ENCODE measurements at places on chromosomes 4 and X.

GRCh38 chr4:182862141-182862875 is 54.9 kb downstream of the DCTD start:
- DNase-seq: no peak

DNA sequence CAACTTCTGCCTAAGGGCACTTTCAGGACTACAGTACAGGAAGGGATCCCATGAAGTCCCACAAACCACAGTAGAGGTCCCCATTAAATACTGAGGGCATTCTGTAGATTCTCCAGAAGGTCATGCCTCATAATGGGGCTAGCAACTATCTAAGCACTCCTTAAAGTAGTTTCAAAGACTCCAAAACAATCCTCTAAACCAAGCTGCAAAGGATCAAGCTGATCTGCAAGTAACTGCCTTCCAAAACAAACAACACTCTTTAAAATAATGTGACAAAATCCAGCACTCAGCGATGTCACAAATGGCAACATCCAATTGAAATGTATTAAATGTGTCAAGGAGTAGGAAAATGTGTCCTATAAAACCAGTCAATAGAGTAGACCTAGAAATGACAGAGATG is 118.7 kb downstream of the FRYL start:
- no peak for DNase-seq

GRCh38 chr4:128287141-128287870 is at the start of gene PGRMC2:
Gene PGRMC2, minus strand, starts transcription at chr4:128287813. Its CDS starts 23 bp downstream, at chr4:128287790.
- no peak for DNase-seq

- no peak for DNase-seq
These were observed 25.1 kb downstream of the SETD7 start for GRCh38 chr4:139530833-139531427.

- no peak for DNase-seq
These were observed 132.6 kb upstream of the ANK2 start for GRCh38 chr4:112916868-112917267.

- DNase-seq: no peak
These were observed 48.5 kb downstream of the NELFA start for GRCh38 chr4:1960170-1960825.

- DNase-seq: no peak
These were observed 348.6 kb downstream of the AR start for GRCh38 chrX:67892401-67892800.

DNA sequence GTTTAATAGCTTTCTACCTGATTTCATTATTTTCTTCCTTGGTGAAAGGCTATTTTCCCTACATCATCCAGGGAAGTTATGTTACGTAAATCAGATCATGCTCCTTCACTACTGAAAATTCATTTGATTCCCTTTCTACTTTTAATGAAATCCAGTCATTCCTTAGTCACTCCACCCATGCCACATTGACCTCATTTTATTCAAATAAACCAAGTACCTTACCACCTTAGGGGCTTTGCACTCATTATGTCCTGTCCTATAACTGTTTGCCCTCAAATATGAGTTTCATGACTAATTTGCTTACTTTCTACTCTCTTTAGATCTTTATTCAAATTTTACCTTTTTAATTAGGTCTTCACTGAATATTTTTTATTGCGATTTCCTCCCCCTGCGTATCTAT is 374.0 kb downstream of the GRID2 start:
- no peak for DNase-seq

GRCh38 chr4:77854431-77855111 is 8.1 kb upstream of the MRPL1 start:
- DNase-seq: no peak

GRCh38 chrX:103811858-103812257 is 20.2 kb downstream of the RAB9B start:
- no peak for DNase-seq

DNA sequence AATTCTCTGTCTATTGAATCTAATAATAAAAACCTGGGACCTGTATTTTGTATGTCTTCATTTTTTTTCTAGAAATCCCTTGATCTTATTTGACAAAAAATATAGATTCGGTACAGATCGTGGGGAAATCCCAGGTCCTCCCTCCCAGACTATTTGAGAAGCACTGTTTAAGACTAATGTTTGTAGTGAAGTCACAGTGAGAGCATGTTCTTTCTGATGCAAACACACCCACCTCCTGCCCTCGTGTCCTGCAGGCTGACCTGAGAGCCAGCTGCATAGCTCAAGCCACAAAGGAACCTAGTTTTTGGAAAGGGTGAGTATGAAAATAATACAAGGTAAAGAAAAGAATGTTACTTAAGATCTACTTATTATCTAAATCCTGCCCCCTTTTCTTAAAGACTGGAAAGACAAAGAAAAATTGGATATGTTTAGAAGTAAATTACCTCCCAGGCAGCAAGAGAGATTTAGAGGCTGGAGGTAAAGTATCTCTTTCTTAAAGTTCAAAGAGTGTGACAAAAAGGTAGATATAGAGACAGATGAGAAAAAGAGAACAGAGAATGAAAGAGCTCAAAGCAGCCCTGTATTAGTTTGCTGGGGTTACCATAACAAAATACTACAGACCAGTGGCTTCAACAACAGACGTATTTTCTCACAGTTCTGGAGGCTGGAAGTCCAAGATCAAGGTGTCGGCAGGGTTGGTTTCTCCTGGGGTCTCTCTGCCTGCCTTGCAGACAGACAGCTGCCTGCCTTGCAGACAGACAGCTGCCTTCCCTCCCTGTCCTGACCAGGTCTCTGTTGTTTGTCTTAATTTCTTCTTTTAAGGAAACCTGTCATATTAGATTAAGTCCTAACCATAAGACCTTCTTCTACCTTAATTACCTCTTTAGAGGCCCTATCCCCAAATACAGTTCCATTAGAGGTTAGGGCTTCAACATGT is 20.4 kb upstream of the DCTD start:
- no peak for DNase-seq

- no peak for DNase-seq
These were observed 90.2 kb upstream of the UNC5C start for GRCh38 chr4:95638920-95639501.

DNA sequence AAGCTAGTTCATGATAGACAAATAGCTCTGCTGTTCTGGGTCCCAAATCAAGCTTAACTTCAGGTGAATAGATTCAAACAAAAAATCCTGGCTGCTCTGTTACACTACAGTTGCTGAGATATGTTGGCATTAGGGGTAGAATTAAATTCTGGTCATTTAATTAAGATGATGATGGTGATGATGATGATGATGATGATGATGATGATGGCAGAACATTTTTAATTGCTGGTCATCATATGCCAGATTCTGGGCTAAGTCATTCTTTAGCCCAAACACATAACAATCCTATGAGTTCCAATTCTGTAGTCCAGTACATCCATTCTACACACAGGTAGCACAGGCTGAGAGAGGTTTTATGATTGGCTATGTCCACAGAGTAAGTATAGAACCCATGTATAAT is 741.5 kb downstream of the STIM2 start:
- no peak for DNase-seq

GRCh38 chr4:10647846-10648245 is 36.7 kb downstream of the CLNK start:
- no peak for DNase-seq

DNA sequence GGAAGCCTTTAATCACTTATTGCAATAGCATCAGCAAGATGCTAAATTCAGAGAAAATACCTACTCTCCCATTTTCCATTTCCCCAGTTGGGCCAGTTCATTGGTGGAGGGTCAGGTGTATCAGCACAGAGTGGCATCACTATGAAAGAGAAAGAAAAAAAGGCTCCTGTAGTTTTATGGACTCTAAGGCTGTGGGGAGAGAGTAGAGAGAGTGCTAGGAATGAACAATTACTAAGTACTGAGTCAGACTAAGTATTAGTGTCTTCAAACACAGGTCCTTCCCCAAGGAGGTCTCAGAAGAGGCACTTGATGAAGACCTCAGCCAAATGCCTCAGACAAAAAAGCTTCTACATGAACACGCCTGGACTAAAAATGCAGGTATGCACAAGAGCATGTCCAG is 1061.9 kb downstream of the FSTL5 start:
- no peak for DNase-seq

DNA sequence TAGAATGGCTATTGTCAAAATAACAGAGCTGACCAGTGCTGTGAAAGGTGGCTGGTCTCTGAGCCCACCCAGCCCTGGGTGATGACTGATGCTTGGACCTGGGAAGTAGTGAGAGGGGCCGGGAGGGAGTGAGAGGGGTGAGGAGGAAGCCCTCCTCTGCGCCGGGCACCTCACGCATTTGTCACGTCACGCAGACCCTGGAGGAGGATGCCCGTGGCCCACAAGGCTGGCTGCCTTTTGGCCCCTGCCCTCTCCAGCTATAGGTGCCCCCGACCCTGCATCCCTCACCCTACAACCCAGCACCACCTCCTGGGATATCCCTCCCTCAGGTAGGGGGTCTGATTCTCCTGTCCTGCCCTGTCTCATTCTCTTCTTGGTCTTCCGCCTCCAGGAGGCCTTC is 207.4 kb downstream of the AFAP1 start:
- DNase-seq: no peak

DNA sequence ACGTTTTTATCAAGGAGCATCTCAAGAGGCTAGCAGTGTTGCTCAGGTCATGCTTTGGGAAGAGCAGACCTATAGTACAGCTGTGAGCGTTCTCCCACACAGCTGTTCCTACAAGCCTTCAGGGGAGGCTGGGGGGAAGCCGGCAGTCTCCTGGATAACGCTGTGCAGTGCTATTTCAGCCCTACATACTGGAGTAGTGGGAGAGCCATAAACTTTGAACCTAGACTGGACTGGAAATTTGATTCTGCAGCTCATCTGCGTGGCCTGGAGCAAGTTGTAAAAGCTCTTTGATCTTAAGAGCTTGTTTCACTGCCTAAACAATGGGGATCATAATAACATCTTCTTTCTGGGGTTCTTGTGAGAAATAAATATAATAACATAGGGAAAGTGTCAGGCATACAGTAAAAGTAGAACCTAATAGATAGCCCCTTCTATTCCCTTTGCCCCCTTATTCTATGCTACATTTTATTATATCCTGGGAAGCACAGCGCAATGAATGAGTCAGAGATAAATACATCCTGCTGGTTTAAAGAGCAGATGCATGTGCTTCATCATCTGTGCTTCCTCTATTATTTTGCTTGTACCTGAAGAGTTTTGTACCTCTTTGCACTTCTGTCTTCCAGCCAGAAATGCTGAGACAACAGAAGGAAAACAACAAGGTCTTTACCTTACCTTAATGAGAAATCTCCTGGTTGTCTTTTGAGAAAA is 14.7 kb upstream of the AMBN start:
- no peak for DNase-seq

DNA sequence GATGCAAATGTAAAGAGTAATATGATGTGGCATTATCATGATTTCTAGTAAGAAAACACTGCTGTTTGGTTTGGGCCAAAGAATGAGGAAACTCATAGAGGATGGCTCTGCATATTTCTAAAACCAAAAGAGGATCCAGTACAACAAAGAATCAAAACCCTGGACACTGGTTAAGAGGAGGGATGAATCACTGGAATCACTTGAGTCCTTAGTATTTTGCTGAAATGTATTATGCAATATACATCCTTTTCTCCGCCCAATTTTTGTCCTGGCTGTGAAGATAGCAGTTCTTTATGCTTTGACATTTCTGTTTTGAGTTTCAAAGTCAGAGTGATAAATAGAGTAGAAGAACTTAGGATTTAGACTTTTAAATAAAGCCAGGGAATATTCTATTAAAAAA is 345.9 kb downstream of the PACRGL start:
- DNase-seq: no peak

DNA sequence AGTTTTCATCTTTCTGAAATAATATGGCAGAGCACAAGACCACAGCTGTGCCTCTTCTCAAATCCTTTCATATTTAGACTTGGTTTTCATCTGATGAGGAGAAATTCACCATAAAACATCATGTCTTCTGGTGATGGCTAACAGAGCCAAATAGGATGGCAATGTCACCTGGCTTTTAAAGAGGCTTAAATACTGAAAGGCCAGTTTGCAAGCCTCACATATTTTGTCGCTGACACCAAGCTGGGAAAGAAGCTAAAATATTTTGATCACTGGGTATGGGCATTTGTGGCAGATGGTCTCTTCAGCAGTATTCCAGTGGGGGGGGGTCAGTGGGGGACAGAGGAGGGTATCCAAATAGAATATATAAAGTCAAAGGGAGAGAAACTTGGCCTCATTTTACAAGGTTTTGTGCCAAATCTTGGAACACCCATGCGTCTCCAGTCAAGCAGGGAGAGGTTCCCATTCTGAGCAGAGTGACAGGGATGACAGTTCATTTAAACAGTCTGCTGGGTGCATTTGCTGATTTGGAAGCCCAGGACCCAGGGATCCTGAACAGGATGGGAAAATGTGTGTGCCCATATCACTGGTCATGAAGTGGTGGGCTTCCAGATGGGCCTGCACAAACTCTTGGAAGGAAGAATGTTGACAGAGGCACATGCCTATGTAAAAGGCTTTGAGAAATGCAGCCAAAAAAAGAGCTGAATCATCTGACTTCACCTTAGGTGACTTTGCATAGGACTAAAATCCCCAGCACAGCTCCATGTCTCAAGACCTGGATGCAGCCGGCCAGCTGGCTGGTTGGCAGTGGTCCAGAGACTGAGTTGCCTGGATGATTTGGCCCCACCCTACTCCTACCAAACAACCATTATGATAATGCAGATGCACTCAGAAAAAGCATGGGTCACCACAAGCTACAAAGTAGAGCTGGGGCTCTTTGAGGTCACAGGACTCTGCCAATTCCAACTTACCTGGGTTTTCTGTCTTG is 484.4 kb upstream of the NR3C2 start:
- DNase-seq: no peak

- DNase-seq: no peak
These were observed 45.1 kb upstream of the FAM9A start for GRCh38 chrX:8846266-8846665.

GRCh38 chrX:87299563-87300160 is 217.9 kb upstream of the KLHL4 start:
- DNase-seq: no peak

DNA sequence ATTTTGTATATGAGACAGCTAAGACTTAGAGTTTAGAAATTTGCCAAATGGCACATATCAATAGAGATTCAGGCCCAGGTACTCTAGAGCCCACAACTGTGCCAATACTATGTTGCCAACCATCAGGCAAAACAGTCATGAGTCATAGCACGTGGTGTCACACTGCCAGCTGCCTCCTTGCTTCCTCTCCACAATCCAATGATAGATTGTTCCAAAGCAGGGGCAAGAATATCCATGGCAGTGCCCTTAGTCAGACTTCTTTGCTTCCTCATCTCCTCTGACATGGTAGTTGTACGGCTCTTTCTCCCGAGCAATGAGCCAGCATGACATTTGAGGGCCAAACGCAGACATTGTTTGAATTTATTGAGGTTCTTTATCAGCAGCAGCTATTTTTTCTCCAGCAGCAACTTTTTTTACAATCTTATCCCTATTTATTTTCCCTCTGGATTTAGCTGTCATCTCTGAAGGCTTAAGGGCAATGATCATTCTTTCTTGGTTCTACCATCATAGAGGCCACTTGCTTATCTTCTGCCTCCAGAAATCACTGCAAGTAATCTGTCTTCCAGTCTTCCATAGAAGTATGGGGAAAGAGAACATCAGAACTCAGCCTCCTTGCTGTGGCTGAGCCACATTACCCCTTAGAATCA is 169.7 kb downstream of the COL4A6 start:
- no peak for DNase-seq

All from NCI-H774 (cell line).